ENCODE measurements at places on chromosomes 3 and 15.

DNA sequence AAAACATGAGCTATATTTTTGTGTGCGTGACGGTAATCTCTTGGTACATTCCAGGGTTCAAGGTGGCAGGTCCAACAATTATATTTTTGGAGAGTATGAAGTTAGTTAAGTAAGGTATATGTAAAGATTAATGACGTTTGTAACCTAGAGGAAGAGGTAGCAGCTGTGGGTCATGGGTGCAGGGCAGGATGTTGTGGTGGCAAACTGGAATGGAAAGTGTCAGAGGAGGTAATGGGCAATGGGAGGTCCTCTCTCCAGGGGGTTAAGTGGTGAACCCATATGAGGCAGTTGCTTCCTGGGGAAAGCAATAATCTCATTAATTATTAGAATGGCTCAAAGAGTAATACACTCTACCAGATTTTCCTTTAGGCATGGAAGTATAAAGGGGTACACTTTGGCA lies 1.0 kb upstream of the CD200R1L start:
- H3K36me3 ChIP-seq, result no peaks in the 10 kb centered on the region
- H3K4me3 ChIP-seq, result no peak overlapping the region
- H3K27me3 ChIP-seq, result no peaks in the 10 kb centered on the region
- DNase-seq, result no peak
- H3K27ac ChIP-seq, result no peak overlapping the region

DNA sequence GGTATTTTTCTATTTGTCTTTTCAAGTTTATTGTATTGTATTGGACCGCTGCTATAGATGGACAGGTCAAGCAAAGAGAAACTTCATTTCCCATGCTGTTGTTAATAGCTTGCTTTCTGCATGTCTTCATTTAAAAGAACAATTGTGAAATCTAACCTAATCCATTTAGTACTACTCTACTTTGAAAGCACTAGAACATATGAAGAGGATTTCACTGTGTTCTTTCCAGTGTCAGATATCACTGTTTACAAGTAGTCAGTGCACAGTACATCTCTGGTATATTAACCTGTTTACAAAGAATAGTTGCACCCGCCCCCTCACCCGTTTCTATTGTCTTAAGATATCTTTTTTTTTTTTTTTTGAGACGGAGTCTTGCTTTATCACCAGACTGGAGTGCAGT lies 21.8 kb upstream of the EDEM1 start:
- H3K4me1 ChIP-seq, result peaks cover 17% of the 10 kb centered on the region
- H3K27ac ChIP-seq, result no peak overlapping the region
- no peaks in the 10 kb centered on the region for H3K27me3 ChIP-seq
- H3K36me3 ChIP-seq, result no peaks in the 10 kb centered on the region
- no peak for DNase-seq

- H3K27me3 ChIP-seq, result no peaks in the 10 kb centered on the region
- peaks cover 7% of the 10 kb centered on the region for H3K4me1 ChIP-seq
- H3K27ac ChIP-seq, result no peak overlapping the region
- no peak for DNase-seq
- H3K36me3 ChIP-seq, result no peaks in the 10 kb centered on the region
Observed at GRCh38 chr3:189808246-189809007, 177.2 kb downstream of the TP63 start.

- no peaks in the 10 kb centered on the region for H3K27me3 ChIP-seq
- no peaks in the 10 kb centered on the region for H3K36me3 ChIP-seq
- H3K4me3 ChIP-seq, result no peak overlapping the region
- no peak for DNase-seq
Observed at GRCh38 chr15:28969511-28970085, 83.8 kb downstream of the APBA2 start.

GRCh38 chr3:115503394-115503793 lies 119.9 kb upstream of the GAP43 start:
- H3K27ac ChIP-seq, result no peak overlapping the region
- no peak for DNase-seq
- no peaks in the 10 kb centered on the region for H3K27me3 ChIP-seq
- H3K36me3 ChIP-seq, result no peaks in the 10 kb centered on the region

DNA sequence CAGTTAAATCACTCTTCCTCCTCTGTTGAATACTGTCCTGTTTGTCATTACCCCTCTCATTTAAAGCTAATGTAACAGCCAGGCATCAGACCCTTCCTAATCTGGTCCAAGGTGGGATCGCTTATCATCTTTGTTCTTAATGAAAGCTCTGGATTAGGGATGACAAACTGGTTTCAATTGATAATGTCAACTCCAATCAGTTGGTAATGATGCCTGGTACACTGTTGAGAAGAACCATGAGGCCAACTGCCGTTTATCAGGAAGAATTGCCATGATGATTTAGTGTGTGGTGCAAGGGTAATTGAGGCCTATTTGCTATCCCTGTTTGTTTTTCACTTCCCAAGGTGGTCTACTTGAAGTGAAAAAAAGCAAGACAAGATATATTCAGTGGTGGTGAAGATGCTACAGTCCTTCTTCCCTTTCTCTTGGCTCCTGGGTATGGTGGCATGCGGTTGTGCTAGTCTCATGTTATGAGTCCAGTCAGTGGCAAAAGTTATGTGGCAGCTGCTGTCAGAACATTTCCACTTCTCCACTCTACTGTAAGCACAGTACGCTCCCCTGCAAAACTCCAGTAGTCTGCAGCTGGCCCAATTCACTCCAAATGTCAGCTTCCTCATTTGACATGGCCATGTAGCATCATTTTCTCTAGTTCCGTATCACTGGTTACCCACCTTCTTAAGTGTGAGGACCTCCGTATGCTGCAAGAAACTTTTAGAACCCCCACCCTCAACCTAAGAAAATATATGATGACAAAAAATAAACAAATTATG lies 72.5 kb downstream of the MORC1 start:
- H3K36me3 ChIP-seq, result no peaks in the 10 kb centered on the region
- no peak overlapping the region for H3K27ac ChIP-seq
- no peak for DNase-seq
- no peak overlapping the region for H3K4me3 ChIP-seq

- H3K36me3 ChIP-seq, result no peaks in the 10 kb centered on the region
- no peaks in the 10 kb centered on the region for H3K4me1 ChIP-seq
- no peak overlapping the region for H3K27ac ChIP-seq
- no peak for DNase-seq
Observed at GRCh38 chr3:143239031-143239430, 119.5 kb downstream of the CHST2 start.

- peaks cover 14% of the 10 kb centered on the region for H3K4me1 ChIP-seq
- no peak overlapping the region for H3K4me3 ChIP-seq
- no peaks in the 10 kb centered on the region for H3K27me3 ChIP-seq
- H3K27ac ChIP-seq, result no peak overlapping the region
Observed at GRCh38 chr15:31367021-31367729, 40.5 kb downstream of the KLF13 start.

GRCh38 chr3:72316501-72317279 lies 531.6 kb downstream of the SHQ1 start:
- no peak overlapping the region for H3K4me3 ChIP-seq
- no peaks in the 10 kb centered on the region for H3K4me1 ChIP-seq
- H3K36me3 ChIP-seq, result no peaks in the 10 kb centered on the region
- H3K27ac ChIP-seq, result no peak overlapping the region
- H3K27me3 ChIP-seq, result no peaks in the 10 kb centered on the region

DNA sequence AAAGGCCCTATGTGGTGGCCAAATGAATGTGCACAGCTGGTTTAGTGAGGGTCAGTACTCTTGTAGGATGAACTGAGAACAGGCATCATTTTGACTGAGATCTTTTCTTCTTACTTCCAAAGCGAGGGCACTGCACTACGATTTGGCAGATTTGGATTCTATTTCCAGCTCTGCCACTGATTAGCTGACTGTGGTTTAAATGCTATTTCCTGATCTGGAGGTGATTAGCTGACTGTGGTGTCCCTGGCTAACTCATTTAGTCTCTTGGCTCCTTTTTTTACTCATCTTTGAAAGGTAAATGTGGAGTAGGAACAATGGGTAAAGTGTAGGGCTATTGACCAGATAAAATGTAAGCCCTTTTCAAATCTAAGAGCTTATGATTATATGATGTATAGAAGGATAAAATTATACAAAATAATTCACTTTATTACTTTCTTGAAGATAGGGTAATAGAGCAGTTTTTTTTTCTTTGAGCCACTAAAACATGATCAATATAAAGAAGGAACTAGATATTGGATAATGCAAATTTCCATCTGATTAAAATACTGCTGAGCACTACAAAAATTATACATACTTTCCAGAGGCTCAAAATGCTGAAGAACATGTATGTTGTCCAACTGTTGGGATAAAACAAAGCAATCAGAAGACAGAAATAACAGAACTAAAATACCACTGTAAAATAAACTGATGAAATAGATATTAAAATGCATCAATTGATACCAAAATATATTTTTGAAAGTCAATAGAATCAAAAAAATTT lies 39.7 kb upstream of the PLOD2 start:
- no peak overlapping the region for H3K4me3 ChIP-seq
- no peaks in the 10 kb centered on the region for H3K27me3 ChIP-seq
- H3K27ac ChIP-seq, result no peak overlapping the region

GRCh38 chr3:121330118-121330517 lies 215.7 kb downstream of the POLQ start:
- no peak overlapping the region for H3K27ac ChIP-seq
- no peak for DNase-seq
- H3K4me3 ChIP-seq, result no peak overlapping the region
- no peaks in the 10 kb centered on the region for H3K4me1 ChIP-seq

DNA sequence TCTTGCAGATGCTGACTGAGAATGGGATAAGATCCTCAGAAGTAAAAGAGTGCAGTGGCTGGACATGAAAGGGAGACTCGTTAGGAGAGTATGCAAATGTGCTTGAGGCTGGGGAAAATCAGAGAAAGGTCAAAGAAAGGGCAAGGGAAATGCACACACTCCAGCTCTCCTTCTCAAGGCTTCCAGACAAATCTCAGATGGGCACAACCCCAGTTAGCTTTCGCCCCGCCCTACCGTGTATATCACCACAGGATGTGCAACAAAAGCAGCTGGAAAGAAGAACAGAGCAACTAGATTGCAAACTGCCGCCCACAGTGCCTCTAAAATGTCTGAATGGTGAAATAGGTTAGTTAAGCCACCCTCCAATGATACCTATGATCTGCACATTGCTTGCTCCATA lies 63.9 kb downstream of the CERS3 start:
- no peaks in the 10 kb centered on the region for H3K27me3 ChIP-seq
- no peaks in the 10 kb centered on the region for H3K4me1 ChIP-seq
- no peak overlapping the region for H3K27ac ChIP-seq

Measured in Caco-2 (cell line).